ENCODE measurements at places on chromosomes 12 and 14.

GRCh38 chr14:61542848-61543790 is 152.2 kb upstream of the HIF1A start:
- H3K4me3 ChIP-seq = no peak overlapping the region
- H3K4me1 ChIP-seq = peaks cover 76% of the 10 kb centered on the region
- DNase-seq = no peak
- H3K27ac ChIP-seq = peak overlapping the region; percentile 81
- H3K36me3 ChIP-seq = no peaks in the 10 kb centered on the region

DNA sequence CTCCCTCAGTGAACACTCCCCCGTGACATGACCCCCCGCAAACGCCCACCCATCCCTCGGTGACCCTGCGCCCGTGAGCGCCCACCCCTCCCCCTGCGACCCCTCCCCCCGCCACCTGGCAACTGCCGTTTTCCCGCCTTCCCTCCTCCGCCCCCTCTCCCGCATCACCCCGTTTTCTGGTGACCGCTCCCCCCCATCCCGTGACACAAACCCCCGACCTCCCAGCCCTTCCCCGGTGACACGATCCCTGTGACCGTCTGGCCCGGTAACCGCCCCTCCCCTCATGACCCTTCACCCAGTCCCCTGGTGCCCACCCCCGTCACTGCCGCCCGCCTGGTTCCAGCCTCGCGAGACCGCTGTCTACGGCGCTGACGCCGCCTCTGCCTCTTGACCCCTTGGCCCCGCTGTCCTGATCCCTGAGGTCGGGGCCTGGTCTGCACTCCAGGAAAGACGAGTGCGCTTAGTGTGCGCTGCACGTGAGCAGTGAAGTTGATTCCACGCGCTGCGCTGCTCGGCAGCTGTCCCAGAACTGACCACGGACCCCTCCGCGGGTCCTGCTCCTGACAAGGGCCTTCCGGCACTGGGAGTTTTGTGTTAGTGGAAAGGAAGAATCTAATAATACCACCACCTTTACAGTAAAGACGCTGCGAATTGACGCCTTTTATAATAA is 59.4 kb downstream of the DDX51 start:
- H3K36me3 ChIP-seq = no peaks in the 10 kb centered on the region
- peak overlapping the region; percentile 96 for H3K27ac ChIP-seq
- peaks cover 28% of the 10 kb centered on the region for H3K4me1 ChIP-seq

DNA sequence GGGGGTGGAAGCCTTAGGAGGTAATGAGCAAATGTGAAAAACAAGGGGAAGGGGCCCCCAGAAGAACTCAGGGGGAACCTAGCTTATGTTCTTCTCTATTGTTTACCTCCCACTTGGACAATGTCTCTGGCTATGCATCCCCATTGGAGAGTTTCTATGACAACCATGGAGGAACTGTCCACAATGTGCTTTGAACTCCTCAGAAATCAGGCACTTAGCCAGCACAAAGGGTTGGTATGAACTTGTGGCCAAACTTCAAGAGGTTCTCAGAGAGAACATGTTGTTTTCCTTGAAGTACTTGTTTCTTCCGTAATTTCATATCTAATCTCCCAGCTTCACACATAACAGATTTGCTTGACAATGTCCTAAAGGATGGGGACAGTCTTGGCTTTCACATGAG is 202.8 kb upstream of the PELI2 start:
- H3K4me3 ChIP-seq = no peak overlapping the region
- H3K4me1 ChIP-seq = peaks cover 14% of the 10 kb centered on the region
- no peaks in the 10 kb centered on the region for H3K36me3 ChIP-seq
- H3K27ac ChIP-seq = no peak overlapping the region
- H3K27me3 ChIP-seq = no peaks in the 10 kb centered on the region

- no peaks in the 10 kb centered on the region for H3K27me3 ChIP-seq
- no peaks in the 10 kb centered on the region for H3K36me3 ChIP-seq
- H3K4me3 ChIP-seq = no peak overlapping the region
- H3K27ac ChIP-seq = no peak overlapping the region
- no peak for DNase-seq
- peaks cover 15% of the 10 kb centered on the region for H3K4me1 ChIP-seq
Measured at GRCh38 chr12:2177751-2178150, 125.0 kb downstream of the CACNA1C start.

- H3K36me3 ChIP-seq = no peaks in the 10 kb centered on the region
- no peaks in the 10 kb centered on the region for H3K27me3 ChIP-seq
- no peak overlapping the region for H3K4me3 ChIP-seq
- no peaks in the 10 kb centered on the region for H3K4me1 ChIP-seq
- H3K27ac ChIP-seq = no peak overlapping the region
Measured at GRCh38 chr14:83257466-83258439, 1724.1 kb upstream of the SEL1L start.

DNA sequence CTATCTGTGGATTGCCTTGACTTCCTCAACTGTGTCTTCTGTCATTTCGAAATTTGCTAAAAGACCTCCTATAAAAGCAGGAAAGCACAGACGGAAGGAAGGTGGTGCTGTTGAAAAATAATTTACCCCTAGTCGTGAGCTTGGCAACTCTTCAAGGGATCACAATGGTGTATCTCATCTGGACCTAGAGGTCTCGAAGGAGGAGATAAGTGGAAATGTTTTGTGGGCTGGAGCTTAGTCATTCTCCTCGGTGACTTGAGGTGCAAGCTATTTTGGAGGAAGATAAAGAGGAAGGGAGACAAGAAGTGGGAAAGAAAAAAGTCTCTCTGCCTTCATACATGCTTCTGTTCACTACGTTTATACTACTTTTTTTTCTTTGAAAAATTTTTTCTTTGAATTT is 89.9 kb downstream of the FLRT2 start:
- no peaks in the 10 kb centered on the region for H3K36me3 ChIP-seq
- DNase-seq = no peak
- no peak overlapping the region for H3K4me3 ChIP-seq
- no peaks in the 10 kb centered on the region for H3K4me1 ChIP-seq

DNA sequence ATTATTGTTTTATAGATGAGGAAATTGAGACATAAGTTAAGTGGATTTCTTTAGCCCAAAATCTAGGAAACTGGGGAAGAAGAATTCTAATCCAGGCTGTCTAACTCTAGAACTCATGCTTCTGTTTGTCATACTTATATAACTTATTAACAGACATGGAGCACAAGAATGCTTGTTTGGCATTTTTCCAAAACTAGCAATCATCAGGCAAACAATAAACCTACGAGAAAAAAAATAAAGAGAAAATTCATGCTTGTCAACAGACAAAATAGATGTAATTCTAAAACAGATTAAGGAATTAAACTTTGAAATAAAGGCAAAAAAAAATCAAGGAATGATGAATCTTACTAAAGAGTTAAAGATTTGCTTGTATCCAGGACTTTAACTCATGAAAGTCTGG is 103.1 kb downstream of the METTL25 start:
- DNase-seq = no peak
- no peaks in the 10 kb centered on the region for H3K36me3 ChIP-seq
- H3K4me3 ChIP-seq = no peak overlapping the region
- H3K27ac ChIP-seq = peak overlapping the region; percentile 49
